ENCODE measurements at places on chromosomes 2 and 18.
A peak's percentile ranks its signal among the peaks of the same experiment; 100 is the strongest.

- peak; percentile 81 for DNase-seq
Measured at GRCh38 chr2:69642709-69643601, 584 bp downstream of the AAK1 start.

DNA sequence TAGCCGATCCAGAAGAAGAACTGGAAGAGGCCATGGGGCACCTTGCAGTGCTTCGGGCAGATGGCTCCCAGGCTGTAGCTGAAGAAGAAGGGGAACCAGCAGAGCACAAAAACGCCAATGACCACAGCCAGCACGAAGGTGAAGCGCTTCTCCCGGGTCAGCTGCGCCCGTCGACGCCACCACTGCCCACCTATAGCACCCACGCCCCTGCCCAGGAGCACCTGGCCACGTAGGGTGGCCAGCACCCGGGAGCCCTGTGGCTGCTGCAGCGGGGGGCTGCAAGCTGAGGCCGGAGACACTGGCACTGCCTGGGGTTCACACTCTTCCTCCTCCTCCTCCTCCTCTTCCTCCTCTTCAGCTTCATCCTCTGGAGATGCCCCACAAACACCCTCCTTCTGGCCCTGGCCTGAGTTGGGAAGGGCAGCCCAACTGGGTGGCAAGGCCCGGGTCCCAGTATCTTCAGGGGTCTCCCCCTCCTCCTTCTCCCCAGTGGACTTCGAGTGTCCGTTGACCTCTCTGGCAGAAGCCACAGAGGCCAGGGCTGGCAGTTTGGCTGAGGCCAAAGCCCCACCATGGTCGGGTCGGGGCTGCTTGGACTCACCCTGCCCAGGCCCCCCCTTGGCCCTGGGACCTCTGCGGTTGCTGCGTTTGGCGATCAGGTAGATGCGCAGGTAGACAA is 1.3 kb downstream of the ADRA2B start:
- no peak for DNase-seq

DNA sequence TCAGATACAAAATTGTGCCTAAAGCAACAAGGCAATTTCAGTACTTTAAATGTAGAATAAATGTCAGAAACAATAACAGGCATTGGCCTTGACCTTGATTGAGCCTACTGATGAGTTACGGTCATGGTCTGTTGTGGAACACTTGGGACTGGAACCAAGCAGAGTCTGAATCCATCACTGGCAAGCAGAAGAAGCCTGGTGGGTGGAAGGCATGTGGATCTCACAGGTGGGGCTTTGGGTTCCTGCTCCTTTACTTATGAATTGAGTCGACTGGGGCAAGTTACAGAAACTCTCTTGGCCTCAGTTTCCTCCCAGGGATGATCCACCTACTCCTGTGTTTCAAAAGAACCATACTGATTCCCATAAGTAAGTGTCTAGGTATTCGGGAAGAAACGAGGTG is 102.3 kb downstream of the KCNF1 start:
- no peak for DNase-seq

- peak; percentile 24 for DNase-seq
Measured at GRCh38 chr2:62398356-62398755, 107.6 kb downstream of the TMEM17 start.

DNA sequence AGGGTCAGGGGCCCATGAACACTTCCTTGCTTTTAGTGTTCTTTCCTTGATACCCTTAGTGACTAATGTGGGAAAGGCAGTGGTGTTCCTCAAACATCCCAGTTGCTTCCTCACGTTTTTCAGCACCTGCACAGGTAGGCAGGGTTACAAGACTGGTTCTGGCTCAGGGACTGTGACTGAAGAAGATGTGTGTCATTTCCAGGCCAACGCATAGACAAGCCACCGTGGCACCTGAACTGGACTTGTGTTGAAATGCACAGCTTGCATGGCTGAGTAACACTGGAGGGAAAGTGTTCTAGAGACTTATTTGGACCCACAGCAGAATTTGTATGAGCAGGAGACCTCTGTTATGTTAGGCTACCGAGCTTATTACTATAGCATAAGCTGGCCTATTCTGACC is 107.9 kb downstream of the SPOPL start:
- DNase-seq, result no peak

- DNase-seq, result no peak
Measured at GRCh38 chr2:16013359-16013911, 73.1 kb downstream of the MYCN start.

DNA sequence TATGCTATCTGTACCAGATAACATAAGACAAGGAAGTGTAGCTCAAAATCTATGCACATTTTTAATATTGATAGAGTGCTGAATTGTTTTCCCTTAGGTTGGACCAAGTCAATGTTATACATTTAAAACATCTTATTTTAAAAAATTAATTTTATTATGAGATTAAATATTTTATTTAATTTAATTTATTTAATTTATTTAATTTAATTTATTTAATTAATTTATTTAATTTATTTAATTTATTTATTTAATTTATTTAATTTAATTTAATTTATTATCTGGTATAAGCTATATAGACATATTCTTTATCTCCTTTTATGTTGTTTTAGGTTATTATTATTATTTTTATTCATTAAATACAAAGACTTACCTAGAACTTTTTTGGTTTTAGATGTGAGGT is 551.7 kb upstream of the LRRTM1 start:
- no peak for DNase-seq

DNA sequence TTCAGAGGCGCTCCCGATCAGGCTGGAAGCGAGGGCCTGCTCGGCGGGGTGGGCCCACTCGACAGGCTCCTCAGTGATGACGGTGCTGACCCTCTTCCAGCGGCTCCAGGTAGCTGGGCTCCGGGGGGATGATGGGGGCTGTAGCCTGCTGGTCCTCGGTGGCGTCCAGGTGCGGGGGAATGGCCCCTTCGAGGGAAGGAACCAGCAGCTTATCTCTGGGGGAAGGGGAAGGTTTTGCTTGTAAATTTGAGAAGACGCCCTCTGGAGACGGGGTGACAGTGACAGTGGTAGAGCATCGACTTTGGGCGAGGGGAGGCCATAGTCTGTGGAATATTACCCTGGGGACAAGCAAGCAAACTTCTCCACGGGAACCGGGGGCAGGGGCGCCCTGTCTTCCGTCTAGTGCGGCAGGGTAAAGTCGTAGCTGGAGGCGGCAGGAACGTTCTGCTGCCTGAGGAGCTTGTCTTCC is 891.9 kb upstream of the LRRTM1 start:
- DNase-seq, result no peak

DNA sequence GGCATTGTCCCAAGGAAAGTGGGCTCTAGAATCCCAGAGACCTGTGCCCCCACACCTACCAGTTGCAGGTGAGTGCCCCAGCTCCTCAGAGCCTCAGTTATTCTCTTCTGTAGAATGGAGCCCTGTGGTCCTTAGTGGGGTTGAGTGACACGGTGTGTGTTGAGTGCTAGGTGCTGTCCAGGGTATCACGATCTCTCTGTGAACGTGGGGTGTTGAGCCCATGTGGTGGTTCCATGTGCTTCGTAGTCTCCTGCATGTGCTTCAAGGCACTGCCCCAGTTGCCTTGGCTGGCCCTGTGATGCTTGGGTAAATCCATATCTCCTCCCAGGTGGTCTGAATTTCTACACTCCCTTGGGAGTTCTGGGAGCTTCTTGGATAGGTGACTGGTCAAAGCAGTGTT is 54.9 kb downstream of the SH3RF3 start:
- no peak for DNase-seq

DNA sequence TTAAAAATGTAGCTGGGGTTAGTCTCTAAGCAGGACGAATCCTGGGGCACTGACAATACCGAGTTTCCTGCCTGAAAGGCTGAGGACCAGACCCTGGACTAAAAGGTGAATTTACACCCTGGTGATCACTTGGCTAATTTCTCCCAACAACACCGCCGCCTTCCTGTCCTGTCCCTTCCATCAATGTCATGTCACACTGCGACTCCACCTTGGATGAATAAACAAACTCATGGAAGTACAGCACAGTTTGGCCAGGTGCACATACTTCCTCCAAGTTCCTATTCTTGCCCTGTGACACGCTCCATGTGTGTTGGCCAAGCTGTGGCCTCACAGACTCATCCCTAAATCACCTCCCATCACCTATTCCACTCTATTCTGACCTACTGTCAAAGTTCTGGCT is 15.9 kb upstream of the GALM start:
- no peak for DNase-seq

DNA sequence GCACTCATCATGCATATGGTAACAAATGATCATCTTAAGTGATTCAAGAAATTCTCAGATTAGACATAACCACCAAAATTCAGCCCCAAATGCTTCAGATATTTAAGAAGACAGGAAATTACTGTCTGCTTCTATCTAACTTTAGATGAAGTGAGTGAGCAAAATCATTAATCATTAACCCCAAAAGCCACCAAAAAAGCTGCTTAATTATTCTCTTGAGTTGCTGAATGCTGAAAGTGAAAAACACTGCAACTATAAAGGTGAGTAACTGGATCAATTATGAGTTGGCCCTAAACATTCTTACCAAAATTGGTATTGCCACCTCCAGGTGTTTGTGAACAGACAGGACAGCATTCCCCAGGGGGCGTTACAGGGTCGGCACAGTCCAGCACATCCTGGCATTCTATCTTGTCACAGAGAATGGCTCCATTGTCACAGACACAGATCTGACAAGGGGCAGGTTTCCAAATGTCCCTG is 69.6 kb downstream of the COL5A2 start:
- no peak for DNase-seq

DNA sequence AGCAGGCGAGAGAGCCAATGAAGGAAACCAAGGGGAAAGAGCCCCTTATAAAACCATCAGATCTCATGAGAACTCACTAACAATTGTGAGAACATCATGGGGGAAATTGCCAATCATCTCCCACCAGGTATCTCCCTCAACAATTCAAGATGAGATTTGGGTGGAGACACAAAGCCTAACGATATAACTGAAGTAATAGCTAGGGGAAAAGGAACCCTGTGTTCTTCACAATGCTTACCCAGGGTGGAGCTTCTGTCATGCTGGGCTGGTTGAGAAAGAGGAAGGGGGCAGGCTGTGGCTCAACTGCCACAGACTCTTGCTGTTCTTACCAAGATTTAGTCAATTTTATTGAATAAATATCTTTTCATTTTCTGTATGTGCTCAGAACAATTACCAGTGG is 392.1 kb upstream of the HS6ST1 start:
- peak; percentile 89 for DNase-seq

GRCh38 chr18:37663446-37663845 is 97.8 kb upstream of the CELF4 start:
- DNase-seq, result no peak

- peak; percentile 78 for DNase-seq
Measured at GRCh38 chr2:158600155-158600802, 143.5 kb downstream of the PKP4 start.

GRCh38 chr18:60122339-60122738 is 222.5 kb downstream of the PMAIP1 start:
- DNase-seq, result peak; percentile 52

GRCh38 chr18:76486574-76486973 is 8.5 kb downstream of the ZNF516 start:
- peak; percentile 15 for DNase-seq
